Upper lobe of right lung (tissue), 1 donor: ENCODE measurements at places on chromosomes 1 and 21. TPM values are rescaled to one million over a fixed set of nuclear protein-coding genes. Genes with fewer than 3 reads are reported as not detected.

DNA sequence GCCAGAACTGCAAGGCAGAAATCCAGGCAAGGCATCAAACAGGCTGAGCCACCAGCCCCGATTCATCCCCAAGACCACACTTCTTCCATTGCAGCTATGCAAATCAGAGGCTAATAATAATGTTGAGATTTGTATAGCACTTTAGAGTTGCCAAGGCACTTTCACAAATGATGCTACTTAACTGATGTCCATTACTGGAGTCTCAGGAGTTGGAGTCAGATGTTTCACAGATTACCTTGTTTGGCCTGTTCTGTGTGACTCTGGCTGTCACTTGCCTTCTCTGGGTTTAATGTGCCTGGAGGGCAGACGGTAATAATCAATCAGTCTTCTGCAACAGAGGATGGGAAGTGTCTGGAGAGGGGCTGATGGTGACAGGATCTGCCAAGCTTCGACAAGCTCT is 40.8 kb upstream of the MPZL1 start:
- no peak for DNase-seq

- no peak for DNase-seq
Measured at GRCh38 chr1:112633628-112634027, 14.0 kb downstream of the CAPZA1 start.

DNA sequence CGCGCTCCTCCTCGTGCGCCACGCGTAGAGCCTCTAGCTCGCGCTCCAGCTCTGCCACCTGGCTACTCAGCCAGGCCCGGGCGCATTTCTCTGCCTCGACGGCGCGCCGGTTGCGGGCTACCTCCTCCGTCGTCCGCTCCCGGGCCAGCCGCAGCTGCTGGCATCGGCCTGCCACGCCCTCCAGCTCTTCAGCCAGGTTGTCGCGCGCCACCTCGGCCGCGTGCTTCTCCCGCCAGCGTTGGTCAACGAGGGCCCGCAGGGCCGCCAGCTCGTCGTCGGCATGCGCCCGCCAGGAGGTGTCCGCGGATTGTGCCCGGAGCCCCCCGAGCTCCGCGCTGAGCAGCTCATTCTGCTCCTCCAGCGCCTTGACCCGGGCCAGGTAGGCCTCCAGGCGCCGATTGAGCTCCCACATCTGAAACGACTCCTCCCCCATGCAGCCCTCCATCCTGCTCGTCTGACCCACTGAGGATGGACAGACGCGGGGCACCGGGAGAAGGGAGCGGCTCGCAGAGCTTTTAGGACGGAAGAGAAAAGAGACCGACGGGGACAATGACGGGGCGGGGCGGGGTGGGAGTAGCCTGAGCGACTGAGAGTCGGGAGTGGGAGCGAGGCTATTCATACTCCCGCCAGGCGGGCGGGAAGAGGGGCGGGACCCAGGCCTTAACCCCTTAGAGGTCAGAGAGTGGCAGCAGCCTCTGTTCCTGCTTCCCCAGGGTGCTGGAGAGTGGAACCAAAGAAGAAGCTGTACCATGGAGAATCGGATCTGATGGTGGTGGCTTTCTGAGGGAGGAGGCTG is at the start of gene NES:
Gene NES, minus strand, starts transcription at position 588 of the 796 bp plus-strand sequence. Its CDS starts 143 bp downstream, at position 445.
- no peak for DNase-seq

The PDE4DIP gene
- 163 TPM for total RNA-seq

The DRAXIN gene
- 0.09 TPM for total RNA-seq

The NEGR1 gene
- 21.4 TPM for total RNA-seq

GRCh38 chr1:65176591-65176990 is 28.6 kb downstream of the AK4 start:
- DNase-seq = no peak

DNA sequence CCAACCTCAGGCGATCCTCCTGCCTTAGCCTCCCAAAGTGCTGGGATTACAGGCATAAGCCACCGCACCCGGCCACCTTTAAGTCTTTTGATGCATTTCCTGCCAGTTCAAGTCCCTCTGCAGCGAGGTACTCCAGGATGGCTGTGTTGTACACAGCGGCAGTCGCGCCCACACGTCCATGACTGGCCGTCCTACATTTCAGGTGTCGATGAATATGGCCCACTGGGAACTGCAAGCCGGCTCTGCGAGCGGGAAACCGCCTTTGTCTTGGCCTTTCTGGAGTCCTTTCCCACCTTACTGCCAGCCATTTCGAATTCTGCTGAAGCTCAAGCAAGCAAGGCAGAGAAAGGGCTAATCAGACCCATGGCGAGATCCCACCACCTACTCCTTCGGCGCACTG is 34.6 kb downstream of the TRAPPC10 start:
- DNase-seq = no peak

The ATP1A2 gene
- total RNA-seq = 5.6 TPM

DNA sequence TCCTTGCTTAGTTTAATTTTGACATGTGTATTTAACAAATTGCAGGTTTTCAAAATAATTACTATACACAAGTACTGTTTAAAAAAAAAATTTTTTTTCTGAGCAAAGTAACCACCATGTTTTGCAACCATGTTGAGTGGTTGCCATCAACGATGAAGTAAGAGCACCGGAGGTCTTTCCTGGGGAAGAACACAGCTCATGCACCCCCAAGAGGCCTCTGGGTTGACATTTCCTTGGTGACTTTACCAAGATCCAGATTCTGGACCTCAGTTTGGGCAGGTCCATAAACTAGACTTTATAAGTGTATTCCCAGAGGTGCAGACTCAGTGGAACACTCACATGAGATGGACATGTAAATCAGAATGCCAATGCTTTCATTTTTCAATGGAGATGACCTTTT is 36.8 kb upstream of the RALGPS2 start:
- DNase-seq = no peak

GRCh38 chr1:117014209-117014608 is 12.6 kb downstream of the CD101 start:
- DNase-seq = no peak

DNA sequence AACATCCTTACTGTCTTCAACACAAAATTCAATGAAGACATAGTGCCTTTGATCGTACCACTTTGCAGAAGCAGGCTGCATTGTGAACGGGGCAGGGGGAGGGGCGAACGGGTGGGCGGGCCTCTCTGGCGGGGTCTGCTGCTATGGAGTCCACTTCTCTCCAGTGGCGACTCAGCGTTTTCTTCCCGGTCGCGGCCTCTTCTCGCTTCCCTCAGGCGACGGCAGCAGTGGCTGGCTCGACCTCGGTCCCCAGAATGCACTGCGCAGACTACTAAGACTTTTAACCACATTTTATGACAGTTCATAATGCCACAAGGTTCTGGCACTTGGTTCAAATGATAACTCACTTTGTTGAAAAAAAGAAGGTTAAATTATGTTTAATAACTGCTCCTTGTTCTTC is 21.2 kb downstream of the GBP2 start:
- no peak for DNase-seq

- no peak for DNase-seq
Measured at GRCh38 chr1:90405726-90406125, 311.4 kb downstream of the BARHL2 start.

The CASQ2 gene
- total RNA-seq = 1.3 TPM

The MAP1LC3C gene
- total RNA-seq = 14.2 TPM

- no peak for DNase-seq
Measured at GRCh38 chr21:42703136-42703908, 49.9 kb downstream of the PDE9A start.

GRCh38 chr1:8263791-8264190 is 54.1 kb upstream of the SLC45A1 start:
- no peak for DNase-seq

- DNase-seq = peak; percentile 56
Measured at GRCh38 chr21:45581322-45581712, 39.1 kb upstream of the SLC19A1 start.

The KIF17 gene
- total RNA-seq = 4.6 TPM

DNA sequence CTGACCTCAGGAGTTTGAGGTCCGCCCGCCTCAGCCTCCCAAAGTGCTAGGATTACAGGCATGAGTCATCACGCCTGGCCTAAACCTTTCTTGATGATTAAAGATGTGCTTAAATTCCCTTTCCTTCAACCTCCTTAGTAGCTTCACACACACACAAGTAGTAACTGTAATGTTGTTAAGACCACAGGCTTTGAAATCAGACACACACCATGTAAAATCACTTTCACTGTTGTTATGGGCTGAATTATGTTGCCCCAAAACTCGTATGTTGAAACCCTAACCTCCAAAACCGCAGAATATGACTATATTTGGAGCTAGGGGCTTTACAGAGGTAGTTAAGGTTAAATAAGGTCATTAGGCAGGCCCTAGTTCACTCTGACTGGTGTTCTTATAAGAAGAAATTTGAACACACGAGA is 180.2 kb downstream of the NR5A2 start:
- no peak for DNase-seq

The TSSK3 gene
- total RNA-seq = 2.5 TPM

DNA sequence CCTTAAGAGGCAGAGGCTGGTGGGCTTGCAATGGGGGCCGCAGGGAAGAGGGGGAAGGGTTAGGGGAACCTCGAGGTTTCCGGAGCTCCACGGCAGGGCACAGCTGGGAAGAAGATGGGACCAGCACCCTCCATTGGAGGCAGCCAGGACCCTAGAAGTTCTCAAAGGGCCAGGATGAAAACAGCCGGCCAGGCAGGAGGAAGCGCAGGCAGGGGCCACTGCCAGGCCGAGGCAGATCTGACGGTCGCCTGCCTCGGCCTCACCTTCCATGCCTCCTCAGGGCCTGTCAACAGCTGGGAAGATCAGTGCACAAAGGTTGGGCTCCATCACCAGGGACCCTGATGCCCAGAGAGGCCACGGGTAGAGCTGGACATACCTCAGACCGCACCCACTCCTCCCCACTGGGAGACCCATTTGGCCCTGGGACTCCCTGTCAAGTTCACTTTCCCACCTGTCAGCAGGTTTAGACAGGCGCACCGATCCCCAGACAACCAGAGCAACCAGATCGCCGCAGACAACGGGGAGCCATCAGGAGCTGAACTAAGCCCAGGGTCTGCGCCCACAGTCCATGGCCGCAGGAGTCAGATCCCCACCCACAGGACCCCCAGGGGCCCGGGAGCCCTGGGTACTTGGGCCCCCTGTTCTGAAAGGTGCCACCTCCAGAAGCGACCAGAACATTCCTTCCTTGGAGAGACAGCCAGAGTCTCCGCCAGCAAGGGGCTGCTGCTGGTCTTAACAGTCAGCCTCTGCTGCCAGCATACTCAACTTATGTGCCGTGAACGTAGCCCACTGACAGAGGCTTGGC is 2.2 kb downstream of the SLC19A1 start:
- peak; percentile 59 for DNase-seq

- DNase-seq = no peak
Measured at GRCh38 chr1:210830034-210831028, 303.6 kb downstream of the KCNH1 start.

The PKLR gene
- total RNA-seq = not detected

DNA sequence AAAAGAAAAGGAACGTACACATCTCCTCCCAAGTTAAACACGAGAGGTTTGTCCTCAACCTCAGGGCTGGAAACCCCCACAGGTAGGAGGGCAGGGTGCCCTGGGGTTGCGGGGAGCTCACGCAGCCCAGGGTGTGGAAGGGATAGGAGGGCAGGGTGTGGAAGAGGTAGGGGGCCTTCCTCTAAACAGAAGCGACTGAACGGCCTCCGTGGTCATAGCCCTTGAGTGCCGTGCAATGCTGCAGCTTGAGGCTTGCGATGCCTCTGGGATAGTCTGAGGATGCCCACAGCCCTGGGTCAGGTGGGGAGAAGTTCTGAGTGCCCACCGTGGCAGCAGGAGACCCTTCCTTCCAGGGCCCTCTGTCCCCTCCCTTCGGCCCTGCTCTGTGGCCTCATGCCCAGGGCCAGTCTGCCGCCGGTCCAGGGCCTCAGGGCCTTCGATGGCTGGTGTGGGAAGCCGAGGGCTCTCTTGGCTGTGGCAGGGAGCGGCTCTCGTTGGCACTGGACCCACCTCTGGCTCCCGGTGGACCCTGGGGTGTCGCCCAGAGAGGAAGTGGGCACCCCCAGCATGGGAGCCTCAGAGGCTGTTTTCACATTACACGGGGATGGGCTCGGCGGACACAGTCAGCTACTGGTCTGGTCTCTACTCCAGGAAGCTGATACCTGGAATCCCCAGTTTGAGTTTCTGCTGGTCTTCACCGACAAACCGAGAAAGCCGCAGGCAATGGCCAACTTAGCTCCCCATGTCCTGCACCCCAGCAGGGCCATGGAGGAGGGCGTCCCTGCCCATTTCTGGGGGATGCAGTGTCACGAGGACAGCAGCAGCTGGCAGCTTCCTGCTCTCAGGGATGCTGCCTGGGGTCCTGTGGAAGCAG is 6.4 kb upstream of the CDK11B start:
- peak; percentile 57 for DNase-seq

DNA sequence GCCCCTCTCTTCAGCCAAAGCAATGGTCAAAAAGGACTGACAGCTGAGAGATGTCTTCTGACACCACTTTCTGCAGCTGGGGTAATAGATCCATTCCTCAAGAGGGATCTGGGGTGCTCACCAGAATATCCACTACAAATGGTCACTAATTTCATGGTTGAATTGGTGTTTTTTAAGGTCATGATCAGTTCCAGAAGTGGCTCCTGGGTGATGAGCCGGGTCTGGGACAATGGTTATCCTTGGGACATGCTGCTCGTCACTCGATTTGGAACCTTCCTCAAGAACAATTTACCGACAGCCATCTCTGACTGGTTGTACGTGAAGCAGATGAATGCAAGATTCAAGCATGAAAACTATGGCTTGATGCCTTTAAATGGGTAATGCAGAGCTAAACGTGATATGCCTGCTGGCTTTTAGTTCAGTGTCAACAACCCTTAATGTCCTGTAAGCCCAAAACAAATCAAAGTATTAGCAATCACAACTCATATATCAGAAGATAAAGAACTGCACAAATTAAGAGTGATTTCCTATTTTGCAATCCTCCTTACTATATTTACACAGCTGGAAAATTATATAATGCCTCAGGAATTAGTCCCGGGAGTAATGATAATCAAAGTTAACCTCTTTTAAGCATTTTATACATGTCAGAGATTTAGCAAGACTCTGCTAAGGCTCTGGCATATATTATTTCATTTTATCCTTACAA is 20.1 kb downstream of the FMO3 start:
- DNase-seq = no peak

DNA sequence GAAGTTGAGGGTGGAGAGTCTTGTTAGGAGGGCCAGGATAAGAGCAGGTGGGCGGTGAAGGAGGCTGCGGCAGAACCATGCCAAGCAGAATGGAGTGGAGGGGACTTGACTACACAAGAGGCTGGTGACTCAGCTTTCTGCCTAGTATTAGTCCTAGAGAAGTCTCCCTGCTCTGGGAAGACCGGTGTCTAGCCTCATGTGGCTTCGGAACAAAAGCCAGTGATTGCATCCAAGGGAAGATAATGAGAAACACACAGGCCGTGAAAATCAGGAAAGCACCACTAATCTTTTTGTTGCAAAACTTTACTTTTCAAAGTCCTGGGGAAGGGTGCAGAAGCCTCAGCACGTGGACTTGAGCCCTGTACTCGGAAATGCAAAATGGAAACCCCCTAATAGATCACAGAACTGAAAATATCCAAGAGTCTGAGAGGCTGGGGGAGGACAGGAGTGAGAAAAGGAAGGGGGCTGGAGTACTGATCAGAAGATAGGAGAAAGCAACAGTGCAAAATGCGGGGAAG is 31.4 kb downstream of the DDR2 start:
- no peak for DNase-seq
